ENCODE measurements at places on chromosomes 13 and 19.

DNA sequence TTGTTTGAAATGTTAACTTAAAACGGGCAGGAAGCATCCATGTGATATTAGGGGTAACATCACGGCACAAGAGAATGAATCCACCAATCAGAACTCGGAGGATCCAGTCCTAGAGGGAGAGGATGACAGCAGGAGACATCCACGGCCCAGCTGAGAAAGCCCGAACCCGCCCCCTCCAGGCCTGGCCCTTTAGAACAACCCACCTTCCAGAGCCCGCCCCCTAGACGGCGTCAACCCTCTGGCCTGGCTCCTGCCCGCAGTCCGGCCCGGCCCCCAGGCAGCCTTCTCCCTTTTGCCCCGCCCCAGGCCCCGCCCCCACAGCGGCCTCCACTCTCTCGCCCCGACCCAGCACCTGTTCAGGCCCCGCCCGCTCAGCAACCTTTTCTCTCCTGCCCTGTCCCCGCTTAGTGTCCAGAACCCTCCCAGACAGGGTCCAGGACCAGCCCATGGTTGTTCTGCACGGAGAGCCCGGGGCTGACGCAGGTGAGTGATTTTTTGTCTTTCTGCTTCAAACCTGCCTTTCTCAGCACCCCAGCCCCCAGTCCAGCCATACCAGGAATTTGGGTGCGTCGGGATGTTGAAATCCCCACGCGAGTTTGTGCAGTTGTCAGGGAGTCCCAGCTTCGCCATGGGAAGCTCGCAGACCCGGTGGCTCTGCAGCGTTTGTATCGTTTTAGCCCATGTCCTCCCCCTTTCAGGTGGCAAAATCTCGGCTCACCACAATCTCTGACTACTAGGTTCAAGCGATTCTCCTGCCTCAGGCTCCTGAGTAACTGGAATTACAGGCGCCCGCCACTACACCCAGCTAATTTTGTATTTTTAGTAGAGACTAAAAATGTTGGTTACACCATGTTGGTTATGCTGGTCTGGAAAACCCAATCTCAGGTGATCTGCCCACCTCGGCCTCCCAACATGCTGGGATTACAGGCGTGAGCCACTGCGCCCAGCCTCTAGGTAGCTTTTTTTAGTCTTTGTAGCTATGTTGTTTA lies 16.1 kb downstream of the ZNF816 start:
- DNase-seq = peak; percentile 17

DNA sequence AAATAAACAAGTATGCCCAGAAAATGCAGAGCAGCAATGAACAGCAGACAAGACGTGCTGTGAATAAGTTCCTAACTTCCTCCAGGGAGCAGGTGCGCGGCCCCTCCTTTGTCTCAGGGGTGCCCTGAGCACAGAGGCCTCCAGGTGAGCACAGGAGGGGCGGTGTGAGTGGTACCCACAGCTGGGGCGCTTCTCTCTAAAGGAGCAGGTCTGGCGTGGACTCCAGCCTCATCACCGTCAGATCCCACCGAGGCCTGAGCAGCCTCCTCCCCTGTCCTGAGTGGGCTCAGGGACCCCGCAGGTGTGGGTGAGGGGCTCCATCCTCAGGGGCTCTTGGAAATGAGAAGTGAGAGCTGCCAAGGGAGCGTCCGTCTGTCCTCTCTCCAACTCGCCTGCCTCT lies 3.2 kb downstream of the LILRA5 start:
- no peak for DNase-seq

DNA sequence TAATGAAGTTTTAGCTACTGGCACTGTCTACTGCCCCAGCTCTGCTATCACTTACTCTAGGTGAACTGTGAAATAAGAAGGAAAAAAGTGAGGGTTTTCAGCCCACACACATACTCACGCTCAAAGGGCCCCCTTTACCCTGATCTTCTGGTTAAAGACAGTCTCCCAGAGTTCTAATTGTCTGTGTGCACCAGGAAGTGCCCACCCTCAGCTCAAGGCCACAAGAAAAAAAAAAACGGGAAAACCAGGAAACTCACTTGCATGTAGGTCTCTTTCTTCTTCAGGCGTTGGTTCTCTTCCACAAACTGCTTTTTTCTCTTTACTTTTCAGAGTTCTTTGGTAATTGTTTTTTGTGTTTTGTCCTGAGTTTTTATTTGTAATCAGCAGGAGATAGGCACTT lies 22.1 kb downstream of the RAP2A start:
- no peak for DNase-seq

GRCh38 chr13:98798849-98799645 lies 46.6 kb upstream of the SLC15A1 start:
- peak; percentile 38 for DNase-seq

DNA sequence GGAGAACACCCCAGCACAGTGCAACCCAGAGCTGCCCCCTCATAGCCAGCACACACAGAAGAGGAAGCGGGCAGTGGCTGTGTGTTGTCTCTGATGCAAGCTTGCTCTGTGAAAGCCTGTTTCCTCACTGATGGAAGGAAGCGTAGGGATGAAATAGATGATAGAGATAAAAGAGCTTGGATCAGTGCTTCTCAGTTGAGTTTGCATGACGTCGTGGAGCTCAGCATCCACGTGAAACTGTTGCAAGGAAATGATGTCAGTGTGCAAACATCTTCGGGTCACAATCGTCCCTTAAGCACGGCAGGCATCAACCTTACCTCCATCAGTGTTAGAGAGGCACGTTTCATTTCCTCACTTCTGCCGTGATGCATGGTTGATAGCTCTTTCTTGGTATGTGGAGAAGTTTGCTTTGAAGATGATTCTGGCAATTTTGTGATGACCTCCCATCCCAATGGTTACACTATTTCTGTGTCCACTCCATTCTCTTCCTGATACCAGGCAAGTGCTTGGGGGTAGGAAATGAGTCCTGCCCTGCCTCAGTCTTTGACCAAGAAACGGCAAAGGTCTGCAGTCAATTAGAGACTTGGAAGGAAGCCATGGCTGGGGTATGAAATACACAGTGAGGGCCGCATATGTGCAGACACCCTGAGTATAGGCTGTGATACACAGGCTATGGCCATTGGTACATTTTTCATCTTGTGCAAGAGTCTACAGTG lies 183.0 kb downstream of the ZNF536 start:
- no peak for DNase-seq

DNA sequence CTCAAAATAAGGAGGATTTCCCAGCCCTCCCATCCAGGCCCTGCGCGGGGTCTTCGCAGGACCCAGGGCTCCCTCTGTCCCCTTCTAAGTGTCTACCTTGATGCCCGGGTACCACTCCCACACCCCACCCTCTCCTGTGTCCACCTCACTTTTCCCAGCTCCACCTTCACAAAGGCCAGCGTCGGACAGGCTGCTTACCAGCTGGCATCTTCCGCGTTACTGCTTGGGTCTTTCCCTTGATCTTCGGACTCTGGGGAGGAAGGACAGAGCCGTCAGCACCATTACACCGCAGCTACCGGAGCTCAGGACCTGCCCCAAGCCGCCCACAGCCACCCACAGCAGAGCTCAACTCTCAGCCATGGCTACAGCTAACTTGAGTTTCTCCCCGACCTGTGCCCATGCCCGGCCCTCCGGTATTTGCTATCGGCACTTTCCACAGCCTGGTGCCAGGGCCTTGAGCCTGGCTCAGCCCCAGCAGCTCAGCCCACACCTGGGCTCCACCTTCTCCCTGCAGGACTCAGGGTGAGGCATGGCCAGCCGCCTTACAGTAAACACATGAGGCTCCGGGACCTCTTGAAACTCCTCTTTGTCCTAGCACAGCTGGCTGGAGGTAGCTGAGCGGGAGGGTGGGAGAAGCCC lies 3.8 kb downstream of the C13orf46 start:
- DNase-seq = no peak

GRCh38 chr13:41028051-41028450 lies 8.9 kb upstream of the ELF1 start:
- no peak for DNase-seq

DNA sequence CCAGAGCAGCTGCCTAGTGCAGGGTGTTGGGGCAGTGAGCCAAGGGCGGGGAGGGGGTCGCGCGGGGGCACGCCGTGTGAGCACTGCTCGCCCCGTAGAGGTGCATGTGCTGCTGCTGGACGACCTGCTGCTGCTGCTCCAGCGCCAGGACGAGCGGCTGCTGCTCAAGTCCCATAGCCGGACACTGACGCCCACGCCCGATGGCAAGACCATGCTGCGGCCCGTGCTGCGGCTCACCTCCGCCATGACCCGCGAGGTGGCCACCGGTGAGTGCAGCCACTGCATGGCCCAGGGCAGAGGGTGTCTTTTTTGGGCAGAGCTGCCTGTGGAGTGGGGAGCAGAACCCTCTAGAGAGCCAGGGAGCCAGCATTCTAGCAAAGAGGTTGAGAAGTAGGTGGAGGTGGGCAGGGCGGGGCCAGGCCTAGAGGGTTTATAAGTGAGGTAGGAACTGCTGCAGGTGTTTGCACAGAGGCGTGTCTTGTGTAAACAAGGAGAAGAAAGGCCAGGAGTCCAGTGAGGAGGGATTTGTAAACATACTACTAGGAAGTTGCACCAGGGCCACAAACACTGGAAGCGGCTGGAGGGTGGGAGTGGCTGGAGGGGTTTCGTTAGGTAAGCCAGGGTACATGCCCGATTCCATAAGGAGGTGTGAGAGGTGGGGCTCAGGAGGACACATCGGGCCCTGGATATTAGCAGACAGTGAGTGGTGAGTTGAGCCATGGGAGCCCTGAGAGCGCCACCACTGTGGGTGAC lies 21.3 kb downstream of the ARHGEF1 start:
- DNase-seq = no peak

DNA sequence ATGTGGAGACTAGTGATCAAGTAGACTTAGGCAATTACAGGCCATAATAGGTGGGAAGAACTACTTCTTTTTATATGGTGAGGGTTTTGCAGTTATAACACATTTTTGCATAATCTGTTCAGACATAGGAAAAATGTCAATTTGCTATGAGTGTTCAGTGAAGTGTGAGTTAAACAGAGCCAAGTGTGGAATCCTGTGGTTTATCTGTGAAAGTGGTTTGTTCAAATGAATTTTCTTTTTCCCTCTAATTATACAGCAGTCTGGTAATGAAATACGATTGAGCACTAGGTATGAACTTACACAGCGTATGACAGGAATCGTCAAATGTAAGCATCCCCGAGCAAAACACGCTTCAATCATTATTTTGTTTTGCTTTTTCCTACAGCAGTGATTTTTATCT lies 178.3 kb downstream of the STK24 start:
- DNase-seq = no peak

DNA sequence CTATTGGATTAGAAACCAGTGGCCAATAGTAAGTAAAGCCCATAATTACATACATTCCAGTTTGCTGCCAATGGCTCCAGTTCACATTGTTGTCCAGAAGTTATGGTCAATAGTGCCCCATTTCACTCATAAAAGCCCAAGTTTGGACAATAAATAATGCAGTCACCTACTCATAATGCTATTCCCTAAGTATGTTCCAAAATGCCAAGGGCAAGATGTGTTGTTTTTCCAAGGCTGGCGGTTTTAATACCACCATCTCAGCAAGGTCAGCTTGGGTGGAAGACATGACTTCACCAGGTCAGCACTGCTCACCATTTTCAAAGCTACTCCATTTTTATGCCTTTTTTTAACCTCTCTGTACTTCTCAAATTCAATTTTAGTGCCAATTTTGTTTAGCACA lies 32.7 kb downstream of the KCTD12 start:
- DNase-seq = no peak

DNA sequence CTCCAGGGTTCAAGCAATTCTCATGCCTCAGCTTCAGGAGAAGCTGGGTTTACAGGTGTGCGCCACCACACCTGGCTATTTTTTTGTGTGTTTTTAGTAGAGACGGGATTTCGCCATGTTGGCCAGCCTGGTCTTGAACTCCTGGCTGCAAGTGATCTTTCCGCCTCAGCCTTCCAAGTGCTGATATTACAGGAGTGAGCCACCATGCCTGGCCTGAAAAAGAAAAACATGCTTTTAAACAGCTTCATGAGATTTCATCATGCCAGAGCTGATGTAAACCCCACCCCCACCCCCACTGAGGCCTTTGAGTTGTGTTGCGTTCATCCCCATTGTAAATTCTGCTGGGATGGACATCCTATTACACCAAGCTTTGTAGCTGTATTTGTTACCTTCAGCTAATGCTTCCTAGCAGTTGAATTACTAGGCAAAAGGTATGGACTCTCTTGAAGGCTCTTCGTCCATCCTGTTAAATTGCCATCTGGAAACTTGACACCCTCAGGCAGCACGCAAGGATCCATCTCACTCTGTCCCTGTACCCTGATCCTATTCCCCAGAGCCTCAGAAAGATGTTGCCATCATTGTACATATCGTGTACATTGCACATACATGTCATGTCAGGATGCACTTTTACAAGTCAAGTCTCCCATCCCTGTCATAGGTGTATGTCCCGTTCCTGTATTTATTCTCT lies 47.3 kb downstream of the NFIX start:
- no peak for DNase-seq

GRCh38 chr19:49447485-49448431 lies 3.9 kb downstream of the PIH1D1 start:
- peak; percentile 9 for DNase-seq

GRCh38 chr13:58254943-58255342 lies 623.4 kb downstream of the PCDH17 start:
- no peak for DNase-seq

DNA sequence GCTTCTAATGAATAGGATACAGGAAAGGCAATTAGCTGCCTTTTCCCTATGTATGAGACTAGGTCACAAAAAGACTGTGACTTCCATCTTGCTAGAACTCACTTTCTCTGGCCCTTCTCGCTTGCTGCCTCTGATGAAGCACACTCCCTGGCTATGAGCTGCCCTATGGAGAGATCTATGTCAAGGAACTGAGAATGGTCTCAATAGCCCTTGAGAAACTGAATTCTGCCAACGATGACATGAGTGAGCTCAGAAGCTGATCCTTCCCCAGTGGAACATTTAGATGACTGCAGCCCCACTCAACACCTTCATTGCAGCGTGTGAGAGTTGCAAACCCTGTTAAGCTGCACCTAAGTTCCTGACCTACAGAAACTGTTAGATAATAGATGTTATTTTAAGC lies 309.8 kb downstream of the COG6 start:
- no peak for DNase-seq

GRCh38 chr13:36418022-36418805 lies 14.1 kb upstream of the CCNA1 start:
- DNase-seq = peak; percentile 73

DNA sequence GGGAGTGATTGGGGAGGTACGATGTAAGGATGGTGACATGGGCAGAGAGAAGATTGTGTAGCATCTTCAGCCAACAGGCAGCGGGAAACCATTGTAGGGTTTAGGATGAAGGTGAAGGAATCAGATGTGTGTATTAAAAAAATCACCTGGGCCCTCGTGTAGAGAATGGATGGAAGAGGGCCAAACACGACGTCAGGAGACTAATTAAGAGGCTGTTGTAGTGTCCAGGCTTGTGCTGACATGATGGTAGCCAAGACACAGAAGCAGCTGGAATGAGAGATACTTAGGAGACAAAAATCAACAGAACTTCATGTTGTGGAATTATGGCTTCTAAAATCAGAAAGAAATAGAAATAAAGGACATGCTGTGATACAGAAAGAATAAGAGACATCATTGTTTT lies 41.2 kb upstream of the ARGLU1 start:
- DNase-seq = no peak

- DNase-seq = no peak
Measured at GRCh38 chr13:23159205-23159759, 21.5 kb upstream of the SGCG start.

All from astrocyte of the spinal cord (primary cell).